RKO (cell line): ENCODE measurements at places on chromosomes 12 and 14.

GRCh38 chr12:56220611-56221231 is 1.0 kb downstream of the RNF41 start:
- peak; percentile 46 for DNase-seq

GRCh38 chr14:36226164-36226563 is 49.6 kb upstream of the PTCSC3 start:
- DNase-seq, result no peak

GRCh38 chr12:50699940-50700339 is 64.0 kb upstream of the ATF1 start:
- DNase-seq, result no peak

DNA sequence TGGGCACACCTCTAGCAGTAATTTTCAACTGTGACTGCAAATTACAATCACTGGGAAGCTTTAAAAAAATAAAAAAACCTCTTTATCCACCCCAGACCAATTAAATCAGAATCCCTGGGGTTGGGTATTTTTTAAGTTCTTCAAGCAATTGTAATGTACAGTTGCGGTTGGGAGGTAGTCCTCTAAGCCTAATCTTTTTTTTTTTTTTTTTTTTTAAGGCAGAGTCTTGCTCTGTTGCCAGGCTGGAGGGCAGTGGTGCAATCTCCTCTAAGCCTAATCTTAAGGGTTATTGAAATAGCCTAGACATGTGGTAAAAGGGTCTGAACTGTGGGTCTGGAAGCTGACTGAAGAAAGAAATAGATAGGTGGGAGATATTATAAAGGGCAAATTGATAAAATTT is 230.5 kb downstream of the AKAP6 start:
- no peak for DNase-seq

DNA sequence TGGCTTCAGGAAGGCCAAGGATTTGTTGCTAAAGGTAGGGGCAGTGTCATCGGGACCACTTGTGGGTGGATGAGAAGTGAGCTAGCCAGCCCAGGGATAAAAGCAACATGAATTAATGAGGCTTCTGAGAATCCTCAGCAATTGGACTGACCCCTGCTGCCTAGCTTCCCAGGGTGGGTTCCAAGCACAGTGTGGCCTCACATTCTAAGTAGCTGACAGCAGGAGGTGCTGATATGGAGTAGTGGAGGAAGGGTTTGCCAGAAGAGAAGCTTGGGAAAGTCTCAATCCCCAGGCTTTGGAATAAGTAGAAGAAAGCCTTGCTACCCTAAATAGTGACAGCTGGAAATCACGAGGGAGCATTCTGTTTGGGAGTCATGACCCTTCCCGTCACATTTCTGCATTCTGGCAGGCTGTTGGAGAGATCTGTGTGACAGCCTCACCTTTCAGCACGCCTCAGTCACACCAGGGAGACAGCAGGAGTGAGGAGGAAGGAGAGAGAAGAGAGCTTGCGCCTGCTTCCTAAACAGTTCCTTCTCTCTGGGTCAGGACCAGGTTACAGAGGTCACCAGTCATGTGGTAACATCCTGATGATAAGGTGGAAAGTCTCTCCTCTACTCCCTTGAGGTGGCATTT is 31.2 kb downstream of the DACT1 start:
- DNase-seq, result no peak

- DNase-seq, result peak; percentile 51
These were observed 4.9 kb downstream of the NCKAP1L start for GRCh38 chr12:54502485-54502884.

DNA sequence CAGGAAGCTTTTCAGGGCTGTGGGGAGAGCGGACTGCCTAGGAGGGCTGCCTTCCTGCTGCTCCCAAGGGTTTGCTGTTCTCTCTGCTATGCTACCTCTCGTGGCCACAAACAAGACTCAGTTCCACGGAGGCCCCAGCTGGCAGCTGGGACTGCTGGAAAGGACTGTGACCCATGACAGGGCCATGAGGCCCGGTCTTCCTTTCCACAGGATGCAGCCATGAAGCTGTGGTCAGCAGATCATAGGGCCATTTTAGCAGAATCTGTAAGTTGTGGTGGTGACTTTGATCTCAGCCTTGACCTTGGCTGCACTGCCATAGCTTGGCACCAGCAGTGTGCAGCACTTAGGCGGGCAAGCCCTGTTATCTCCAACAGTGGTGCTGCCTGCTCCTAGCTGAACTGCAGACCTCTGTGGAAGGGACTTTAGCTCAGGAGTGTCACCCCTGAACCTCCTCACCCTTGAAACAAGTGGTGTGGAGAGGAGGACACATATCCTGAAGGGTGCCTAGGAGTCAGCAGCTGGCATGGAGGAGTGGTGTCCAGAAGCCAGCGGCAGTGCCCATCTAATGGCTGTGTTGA is 12.3 kb downstream of the KRT80 start:
- no peak for DNase-seq

- peak; percentile 41 for DNase-seq
These were observed 22.4 kb downstream of the ASPG start for GRCh38 chr14:104107611-104108569.

- peak; percentile 65 for DNase-seq
These were observed 12.3 kb downstream of the METTL3 start for GRCh38 chr14:21498540-21499526.

DNA sequence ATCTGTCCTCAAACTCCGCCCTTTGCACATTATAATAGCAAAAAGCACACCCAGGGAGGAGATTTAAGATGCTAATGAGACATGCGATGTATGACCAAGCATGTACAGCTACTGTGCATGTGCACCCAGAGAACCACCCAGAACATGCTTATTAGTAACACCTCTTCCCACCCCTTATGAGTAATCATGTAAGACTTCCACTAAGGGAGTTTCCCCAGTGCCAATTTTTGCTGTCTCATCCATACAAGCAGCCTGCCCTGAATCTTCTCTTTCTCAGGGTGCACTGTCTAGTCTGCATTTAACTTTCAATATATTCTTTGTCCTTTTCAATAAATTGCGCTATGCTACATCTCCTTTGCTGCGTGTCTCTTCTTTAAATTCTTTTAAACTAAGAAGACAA is 830.0 kb upstream of the NOVA1 start:
- DNase-seq, result peak; percentile 50
